ENCODE measurements at places on chromosomes 4 and X. TPM values are rescaled to one million over a fixed set of nuclear protein-coding genes. Genes with fewer than 3 reads are reported as not detected.

TMPRSS11B gene
- not detected for polyA plus RNA-seq

CENPVL1 gene
- polyA plus RNA-seq: not detected

F8A2 gene
- not detected for polyA plus RNA-seq

TMSB15A gene
- polyA plus RNA-seq: 14.5 TPM

SH3D19 gene
- 33.0 TPM for polyA plus RNA-seq

ENAM gene
- 3.3 TPM for polyA plus RNA-seq

BGN gene
- 224 TPM for polyA plus RNA-seq

PGAM4 gene
- polyA plus RNA-seq: not detected

PPA2 gene
- polyA plus RNA-seq: 58.5 TPM

RNF175 gene
- 1.3 TPM for polyA plus RNA-seq

SNCA gene
- 25.8 TPM for polyA plus RNA-seq

LRP2BP gene
- polyA plus RNA-seq: 2.7 TPM

HTN3 gene
- not detected for polyA plus RNA-seq

GYPB gene
- 2.9 TPM for polyA plus RNA-seq

HS6ST2 gene
- polyA plus RNA-seq: 47.9 TPM

FDCSP gene
- polyA plus RNA-seq: not detected

NEUROG2 gene
- not detected for polyA plus RNA-seq

TMLHE gene
- polyA plus RNA-seq: 17.2 TPM

SORBS2 gene
- 19.5 TPM for polyA plus RNA-seq

SMIM10L2A gene
- 2.7 TPM for polyA plus RNA-seq

SPANXN3 gene
- not detected for polyA plus RNA-seq

SUPT20HL2 gene
- 0.12 TPM for polyA plus RNA-seq

BEND2 gene
- 0.05 TPM for polyA plus RNA-seq

PLS3 gene
- polyA plus RNA-seq: 86.8 TPM

ATG4A gene
- polyA plus RNA-seq: 26.8 TPM

TRIML2 gene
- not detected for polyA plus RNA-seq

ATOH1 gene
- not detected for polyA plus RNA-seq

TCEAL3 gene
- 15.7 TPM for polyA plus RNA-seq

SOWAHD gene
- 0.31 TPM for polyA plus RNA-seq

UCHL1 gene
- 28.8 TPM for polyA plus RNA-seq

CHRDL1 gene
- polyA plus RNA-seq: 7.5 TPM

YY2 gene
- 1.6 TPM for polyA plus RNA-seq

SLC9B1 gene
- polyA plus RNA-seq: 2.0 TPM

Data from muscle of back (tissue), 13 donors.